ENCODE measurements at places on chromosomes 5 and 9. TPM values are rescaled to one million over a fixed set of nuclear protein-coding genes. Genes with fewer than 3 reads are reported as not detected.
A peak's percentile ranks its signal among the peaks of the same experiment; 100 is the strongest.

DNA sequence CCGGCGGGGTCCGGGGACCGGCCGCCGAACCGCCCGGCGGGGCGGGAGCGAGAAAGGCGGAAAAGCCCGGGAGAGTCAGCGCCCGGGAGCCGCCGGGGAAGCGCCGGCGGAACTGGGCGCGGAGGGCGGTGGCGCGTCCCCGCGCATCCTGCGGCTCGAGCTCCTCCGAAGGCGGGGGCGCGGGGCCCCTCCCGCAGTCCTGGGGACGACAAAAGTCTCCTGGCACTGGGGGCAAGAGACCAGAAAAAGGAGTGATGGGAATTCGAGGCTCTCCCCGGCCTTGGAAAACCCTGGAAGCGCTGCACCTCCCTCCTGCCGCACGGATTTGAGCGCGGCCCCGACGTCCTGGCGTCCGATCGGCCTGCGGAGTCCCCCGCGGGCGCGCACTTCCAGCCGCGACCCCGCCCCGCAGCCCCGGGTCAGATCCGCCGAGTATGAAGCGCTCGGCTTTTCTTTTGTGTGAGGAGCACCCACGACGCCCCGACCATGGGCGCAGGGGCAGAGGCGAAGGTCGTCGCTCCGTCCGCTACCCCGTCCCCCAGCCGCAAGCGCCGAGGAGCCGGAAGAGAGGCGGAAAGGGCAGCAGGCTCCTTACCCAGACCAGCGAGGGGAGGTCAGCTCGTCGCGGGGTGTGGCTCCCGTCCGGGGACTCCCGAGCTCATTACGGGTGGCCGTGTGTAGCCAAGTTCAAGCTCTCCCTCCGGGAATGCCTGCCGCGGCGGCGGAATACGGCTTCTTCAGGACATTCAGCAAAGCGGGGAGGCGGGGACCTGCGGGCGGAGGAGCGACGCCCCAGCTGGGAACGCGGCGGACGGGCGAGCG, at the start of gene EPB41L4A:
Gene EPB41L4A (minus strand): TSS at position 114 of the 822 bp plus-strand sequence. CDS start 238 bp downstream, outside the sequence.
- DNase-seq, result peak; percentile 23

GRCh38 chr5:76867038-76867437, 17.2 kb downstream of the S100Z start:
- no peak for DNase-seq

GRCh38 chr9:137048655-137049543, 2.9 kb upstream of the NPDC1 start:
- peak; percentile 39 for DNase-seq

GRCh38 chr5:93886098-93886806, 144.9 kb upstream of the POU5F2 start:
- DNase-seq, result no peak

DNA sequence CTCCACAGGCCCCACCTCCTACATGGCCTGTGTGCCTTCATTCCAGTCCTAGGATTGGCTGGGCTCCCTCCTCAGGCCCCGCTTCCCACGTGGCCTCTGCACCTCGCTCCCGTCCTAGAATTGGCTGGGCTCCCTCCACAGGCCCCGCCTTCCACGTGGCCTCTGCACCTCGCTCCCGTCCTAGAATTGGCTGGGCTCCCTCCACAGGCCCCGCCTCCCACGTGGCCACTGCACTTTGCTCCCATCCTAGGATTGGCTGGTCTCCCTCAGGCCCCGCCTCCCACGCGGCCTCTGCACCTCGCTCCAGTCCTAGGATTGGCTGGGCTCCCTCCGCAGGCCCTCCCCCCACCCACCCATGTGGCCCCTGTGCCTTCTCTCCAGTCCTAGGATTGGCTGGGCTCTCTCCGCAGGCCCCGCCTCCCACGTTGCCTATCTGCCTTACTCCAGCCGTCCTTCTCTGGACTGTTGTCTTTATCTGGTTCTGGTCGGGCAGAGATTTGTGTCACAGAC, 45.3 kb upstream of the CACNA1B start:
- no peak for DNase-seq

- peak; percentile 63 for DNase-seq
Measured at GRCh38 chr9:130451509-130452388, 7.0 kb downstream of the ASS1 start.

- no peak for DNase-seq
Measured at GRCh38 chr9:104209387-104209786, 115.3 kb downstream of the SMC2 start.

- DNase-seq, result no peak
Measured at GRCh38 chr5:59420596-59420995, 472.9 kb downstream of the PDE4D start.

DNA sequence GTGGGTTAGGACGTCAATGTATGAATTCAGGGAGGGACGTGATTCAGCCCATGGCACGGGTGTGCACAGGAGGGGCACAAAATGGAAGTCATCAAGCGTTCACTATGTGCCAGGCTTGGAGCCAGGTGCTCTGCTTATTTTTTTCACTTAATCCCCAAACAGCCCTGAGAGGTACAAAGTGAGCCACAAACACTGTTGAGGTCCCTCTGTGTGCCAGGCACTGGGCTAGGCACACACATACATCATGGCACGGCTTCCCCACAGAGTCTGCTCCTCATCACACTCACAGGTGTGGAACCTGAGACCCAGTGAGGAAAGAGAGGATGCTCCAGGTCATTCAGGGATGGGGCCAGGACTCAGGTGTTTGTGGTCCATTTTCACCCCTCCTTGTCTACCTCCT, 68.1 kb downstream of the GALNT12 start:
- DNase-seq, result no peak

DNA sequence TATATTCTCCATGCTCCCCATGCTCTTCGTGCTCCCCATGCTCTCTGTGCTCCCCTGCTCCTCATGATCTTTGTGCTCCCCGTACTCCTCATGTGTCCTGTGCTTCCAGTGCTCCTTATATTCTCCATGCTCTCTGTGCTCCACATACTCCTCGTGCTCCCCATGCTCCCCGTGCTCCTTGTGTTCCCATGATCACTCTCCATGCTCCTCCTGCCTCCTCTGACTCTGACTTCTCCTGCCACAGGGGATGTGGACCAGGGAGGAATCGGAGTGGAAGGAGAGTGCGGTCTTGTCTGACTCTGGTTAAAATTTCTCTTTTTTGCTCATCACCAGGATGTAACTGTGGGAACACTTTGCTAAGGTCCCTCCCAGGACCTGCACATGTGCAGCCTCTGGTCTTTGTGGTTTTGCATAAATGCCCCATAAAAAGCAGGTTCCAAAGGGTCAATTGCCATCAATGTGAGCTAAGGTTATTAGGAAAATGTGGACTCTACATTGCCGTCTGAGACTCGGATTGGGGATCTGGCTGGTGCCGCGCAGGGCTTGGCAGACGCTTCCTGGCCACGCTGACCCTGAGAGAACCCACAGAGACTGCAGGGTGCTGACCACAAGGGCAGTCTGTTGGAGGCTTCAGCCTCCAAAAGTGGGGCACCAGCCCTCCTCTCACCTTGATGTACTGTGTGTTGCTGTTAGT, 52.5 kb downstream of the TRIP13 start:
- no peak for DNase-seq

GRCh38 chr9:124846969-124847368, 6.3 kb upstream of the WDR38 start:
- DNase-seq, result no peak

- DNase-seq, result no peak
Measured at GRCh38 chr5:38138574-38138973, 119.8 kb upstream of the EGFLAM start.

GRCh38 chr5:136810261-136810801, 445.0 kb upstream of the TRPC7 start:
- DNase-seq, result no peak

GRCh38 chr9:82382887-82383616, 394.5 kb downstream of the SPATA31D1 start:
- DNase-seq, result no peak

GRCh38 chr5:116176121-116176520, 91.3 kb downstream of the COMMD10 start:
- no peak for DNase-seq

- DNase-seq, result no peak
Measured at GRCh38 chr5:10387690-10388089, 34.2 kb downstream of the MARCHF6 start.

DNA sequence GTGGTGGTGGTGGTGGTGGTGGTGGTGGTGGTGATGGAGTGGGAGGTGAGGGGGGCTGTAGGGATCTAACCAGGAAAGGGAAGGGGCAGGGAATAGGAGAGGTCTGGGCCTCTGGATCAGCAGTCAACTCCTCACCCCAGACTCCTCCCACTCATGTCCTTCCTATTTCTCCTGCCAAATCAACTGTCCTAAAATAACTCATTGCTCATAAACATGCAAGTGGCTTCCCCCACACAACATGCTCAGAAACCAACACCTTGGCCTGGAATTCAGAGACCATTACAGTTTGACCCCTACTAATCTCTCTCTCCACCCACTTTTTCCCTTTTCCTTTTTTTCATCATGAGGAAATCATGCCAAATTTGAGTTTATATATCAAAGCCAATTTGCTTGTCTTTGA, 8.4 kb upstream of the FSD1L start:
- no peak for DNase-seq

DNA sequence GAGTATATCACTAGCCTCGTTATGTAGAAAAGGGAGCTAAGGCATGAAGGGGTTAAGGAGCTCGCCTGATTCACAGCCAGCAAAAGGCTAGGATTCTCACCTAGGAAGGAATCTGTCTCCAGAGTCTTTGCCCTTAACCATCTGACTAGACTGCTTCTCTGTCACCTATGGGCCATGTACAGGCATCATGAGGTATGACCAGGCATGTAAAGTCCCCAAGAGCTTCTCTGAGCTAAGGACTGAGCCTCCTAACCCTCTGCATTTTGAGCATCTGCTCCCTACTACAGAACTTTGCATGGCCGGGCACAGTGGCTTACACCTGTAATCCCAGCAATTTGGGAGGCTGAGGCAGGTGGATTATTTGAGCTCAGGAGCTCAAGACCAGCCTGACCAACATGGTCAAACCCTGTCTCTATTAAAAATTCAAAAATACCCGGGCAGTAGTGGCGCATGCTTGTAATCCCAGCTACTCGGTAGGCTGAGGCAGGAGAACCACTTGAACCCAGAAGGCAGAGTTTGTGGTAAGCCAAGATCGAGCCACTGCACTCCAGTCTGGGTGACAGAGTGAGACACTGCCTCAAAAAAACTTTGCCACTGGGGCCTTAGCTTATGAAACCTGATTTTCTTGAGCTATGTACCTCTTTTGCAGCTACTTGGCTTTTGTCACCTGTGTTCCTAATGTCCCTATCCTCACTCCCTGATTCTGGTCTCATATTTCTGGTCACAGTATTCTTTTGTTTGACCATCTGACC, 33.2 kb upstream of the IL7R start:
- DNase-seq, result no peak

DNA sequence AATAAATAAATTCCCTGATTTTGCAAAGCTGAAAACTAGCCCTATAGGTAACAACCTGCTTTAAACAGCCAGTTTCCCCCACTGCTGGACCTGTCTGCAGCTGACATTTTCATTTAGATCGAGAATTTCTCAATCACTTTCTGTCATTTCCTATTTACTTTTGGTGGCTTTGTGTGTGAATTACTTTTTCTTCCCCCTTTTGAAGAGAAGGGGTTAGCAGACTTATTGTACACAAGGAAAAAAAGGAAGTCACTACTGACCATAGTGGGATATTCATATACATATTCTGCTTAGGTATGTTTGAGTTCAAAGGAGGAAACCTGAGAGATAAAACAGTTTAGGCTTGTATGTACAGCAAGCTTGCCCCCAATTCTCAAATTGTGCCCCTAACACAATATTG, 27.0 kb upstream of the IFNB1 start:
- DNase-seq, result no peak

DNA sequence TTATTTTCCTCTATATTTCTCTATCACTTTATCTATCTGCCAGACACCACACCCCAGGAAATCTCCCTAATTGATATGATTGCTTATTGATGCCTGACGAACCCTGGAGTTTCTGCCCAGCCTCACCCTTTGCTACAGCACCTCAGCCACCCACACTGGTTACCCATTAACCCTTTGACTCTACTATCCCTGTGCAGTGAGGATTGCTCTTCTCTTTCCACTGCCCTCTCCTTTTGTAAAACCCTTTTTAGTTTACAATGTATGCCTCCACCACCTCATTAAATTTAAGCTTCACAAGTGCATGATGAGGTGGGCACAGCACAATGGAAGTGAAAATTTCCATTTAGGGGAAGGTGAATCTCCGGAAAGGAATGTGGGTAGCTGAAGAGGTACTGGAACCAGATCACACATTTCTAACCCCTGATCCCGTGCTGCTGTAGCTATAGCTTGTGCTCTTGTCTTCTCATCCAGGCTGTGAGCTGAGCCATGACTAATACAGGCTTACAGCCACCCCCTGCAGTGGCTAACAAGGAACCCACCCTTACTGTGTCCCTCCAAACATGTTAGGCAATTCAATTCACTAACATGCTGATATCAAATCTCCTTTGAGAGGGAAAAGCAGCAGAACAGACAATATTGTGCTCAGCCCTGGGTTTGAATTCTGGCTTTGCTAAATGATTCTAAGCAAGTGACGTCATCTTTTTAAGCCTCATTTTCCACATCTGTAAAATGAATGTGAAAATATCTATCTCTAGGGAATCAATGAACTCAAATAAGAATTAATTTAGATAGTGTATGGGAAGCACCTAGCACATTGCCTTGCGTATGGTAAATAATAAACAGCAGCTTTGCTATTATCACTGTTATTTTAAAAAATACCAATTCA, 186.9 kb upstream of the TRIM32 start:
- DNase-seq, result no peak

- DNase-seq, result no peak
Measured at GRCh38 chr5:7894860-7895259, 25.9 kb downstream of the MTRR start.

Gene LRRTM2
- total RNA-seq, result 0.05 TPM

Gene KCNT1
- total RNA-seq, result not detected

Gene PLAC8L1
- 0.30 TPM for total RNA-seq

Gene IFNB1
- total RNA-seq, result 2.2 TPM

Measured in activated CD4-positive, alpha-beta T cell treated with anti-CD3 and anti-CD28 coated beads for 36 hours (primary cell).